Glomerular endothelial cell (primary cell): ENCODE measurements at places on chromosomes 16 and 17. TPM values are rescaled to one million over a fixed set of nuclear protein-coding genes. Genes with fewer than 3 reads are reported as not detected.

DNA sequence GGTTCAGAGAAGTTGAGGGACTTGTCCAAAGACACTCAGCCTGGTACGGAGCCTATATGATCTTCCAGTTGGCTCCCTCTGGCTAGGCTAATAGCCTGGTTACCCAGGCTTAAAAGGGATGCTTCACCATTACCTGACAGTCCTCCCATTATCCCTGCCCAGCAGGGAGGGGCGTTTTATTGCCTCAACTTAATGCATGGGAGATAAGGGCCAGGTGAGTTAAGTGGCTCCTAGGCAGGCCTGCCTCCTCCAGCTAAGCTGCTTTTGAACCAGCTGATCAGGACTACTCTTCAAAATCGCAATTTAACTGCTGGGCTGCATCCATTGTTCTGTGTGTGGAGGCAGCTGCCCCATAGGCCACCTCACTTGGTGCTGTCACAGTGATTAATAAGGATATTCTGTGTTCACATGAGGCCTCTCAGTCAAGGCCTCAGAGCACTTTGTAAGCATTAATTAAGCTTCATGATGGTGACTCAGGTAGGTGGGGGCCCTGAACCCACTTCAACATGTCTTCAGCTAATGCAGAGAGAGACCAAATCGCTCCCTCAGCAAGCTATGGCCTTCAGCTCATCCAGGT, 27.9 kb downstream of the SMPD3 start:
- DNase-seq, result no peak

DNA sequence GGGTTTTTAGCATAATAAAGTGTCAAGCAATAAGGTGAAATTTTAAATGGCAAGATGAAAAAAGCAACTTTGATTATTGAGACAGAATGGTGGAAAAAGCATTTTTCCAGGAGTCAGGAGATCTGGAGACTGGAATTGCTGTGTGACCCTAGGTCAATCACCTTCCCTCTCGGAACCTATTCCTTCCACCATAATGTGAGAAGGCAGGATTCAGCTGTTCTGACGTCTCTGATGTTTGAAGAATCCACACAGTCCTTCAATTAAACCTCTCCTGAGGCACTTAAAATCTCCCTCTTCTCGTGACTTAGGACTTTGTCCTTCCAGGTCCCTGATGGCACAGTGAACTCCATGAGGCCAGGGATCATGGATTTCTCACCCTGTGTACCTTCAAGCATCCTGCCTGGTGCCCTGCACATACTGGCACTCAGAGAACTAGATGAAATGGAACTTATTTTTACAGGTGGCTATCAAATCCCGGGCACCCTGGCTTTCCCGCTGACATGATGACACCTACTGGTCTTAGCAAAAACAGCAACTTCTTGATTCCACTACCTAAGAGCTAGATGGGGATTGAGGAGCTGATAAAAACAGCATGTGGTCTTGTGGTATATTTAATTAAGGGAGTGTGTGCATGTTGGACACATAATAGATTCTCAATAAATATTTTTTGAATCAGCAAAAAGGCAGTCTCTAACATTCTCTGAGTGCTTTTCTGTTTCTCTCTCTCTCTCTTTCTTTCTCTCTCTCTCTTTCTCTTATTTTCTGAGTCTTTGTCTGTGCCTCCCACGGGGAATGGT, 2.3 kb upstream of the CCDC182 start:
- peak; percentile 34 for DNase-seq

DNA sequence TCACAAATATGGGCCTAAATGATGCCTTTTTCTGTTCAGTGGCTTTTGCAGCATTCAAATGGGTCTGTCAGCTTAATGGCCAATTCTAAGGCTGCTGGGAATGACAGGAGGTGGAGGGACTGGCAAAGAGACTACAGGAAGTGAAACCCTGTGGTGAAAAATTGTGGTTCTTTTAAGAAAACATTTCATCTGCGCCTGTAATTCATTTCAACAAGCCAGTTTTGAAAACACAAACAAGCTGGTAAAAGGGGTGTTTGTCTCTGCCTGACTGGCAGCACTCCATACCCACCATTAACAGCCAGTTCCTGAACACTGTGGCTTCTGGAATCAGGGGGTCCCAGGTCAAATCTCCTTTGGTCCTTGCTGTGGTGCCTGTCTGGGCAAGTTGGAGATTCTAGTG, 3.6 kb upstream of the KDM8 start:
- DNase-seq, result no peak

DNA sequence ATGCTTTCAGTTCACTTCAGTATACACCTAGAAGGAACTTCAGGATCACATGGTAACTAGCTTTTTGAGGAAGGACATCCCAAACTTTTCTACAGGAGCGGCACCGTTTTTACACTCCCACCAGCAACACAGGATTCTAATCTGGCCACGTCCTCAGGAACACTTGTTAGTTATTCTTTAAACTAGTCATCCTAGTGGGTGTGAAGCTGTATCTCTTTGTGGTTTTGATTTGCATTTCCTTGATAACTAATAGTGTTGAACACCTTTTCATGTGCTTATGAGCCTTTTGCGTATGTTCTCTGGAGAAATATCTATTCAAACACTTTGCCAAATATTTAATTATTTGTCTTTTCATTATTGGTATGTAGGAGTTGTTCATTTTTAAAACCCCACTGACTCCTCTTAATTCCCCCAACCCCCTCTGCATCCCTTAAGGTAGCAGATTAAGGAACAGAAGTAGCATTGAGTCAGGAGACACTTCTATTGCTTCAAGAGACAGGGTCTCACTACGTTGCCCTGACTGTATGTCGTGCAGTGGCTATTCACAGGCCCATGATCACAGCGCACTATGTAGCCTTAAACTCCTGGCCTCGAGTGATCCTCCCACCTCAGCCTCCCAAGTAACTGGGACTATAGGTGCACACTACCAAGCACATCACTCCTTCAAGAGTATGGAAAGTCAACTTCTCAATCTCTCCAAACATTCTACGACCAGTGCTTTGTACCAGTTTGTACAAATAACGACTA, 25.4 kb downstream of the YWHAE start:
- DNase-seq, result no peak

GRCh38 chr16:5615868-5616642, 518.5 kb upstream of the EEF2KMT start:
- DNase-seq, result no peak

- no peak for DNase-seq
Observed at GRCh38 chr17:78376161-78376560, 2.3 kb upstream of the PGS1 start.

GRCh38 chr17:68182011-68182306, 65.9 kb upstream of the AMZ2 start:
- DNase-seq, result no peak

GRCh38 chr16:58651965-58652348, 22.3 kb upstream of the CNOT1 start:
- no peak for DNase-seq

DNA sequence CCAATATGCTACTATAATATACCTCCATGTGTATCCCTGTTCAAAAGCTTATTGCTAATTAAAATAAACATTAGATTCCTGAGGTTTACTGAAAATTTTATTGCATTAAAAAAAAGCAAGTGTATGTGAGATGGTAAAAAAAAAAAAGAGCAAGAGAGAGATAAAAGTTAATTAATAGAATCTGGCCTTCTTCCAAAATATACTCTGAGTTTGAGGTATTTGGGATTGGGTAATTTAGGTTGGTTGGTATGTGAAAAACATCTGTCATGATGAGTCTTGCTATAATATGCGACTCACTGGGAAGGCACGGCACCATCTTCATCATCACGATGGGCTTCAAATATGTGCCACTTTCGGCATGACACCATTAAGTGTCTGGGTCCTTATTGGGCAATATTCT, 711.1 kb upstream of the SOX9 start:
- DNase-seq, result no peak

Gene KRT28
- not detected in 2 replicates for total RNA-seq

Gene KRT34
- total RNA-seq, result 0.35 TPM in 1 of 2 replicates, not detected in the other

Gene HLF
- 0.29 TPM in 1 of 2 replicates, not detected in the other for total RNA-seq

Gene TMC8
- 0.10 and 1.1 TPM in 2 replicates for total RNA-seq
